Stimulated activated CD8-positive, alpha-beta memory T cell treated with anti-CD3 and anti-CD28 coated beads, Interleukin-15, amount 100 ng/mL, for 48 hours (primary cell): ENCODE measurements at places on chromosomes 7 and 10.

GRCh38 chr7:7979558-7979957, 11.0 kb downstream of the GLCCI1 start:
- DNase-seq, result no peak

GRCh38 chr10:116112232-116113231, 160.5 kb downstream of the GFRA1 start:
- DNase-seq, result no peak

DNA sequence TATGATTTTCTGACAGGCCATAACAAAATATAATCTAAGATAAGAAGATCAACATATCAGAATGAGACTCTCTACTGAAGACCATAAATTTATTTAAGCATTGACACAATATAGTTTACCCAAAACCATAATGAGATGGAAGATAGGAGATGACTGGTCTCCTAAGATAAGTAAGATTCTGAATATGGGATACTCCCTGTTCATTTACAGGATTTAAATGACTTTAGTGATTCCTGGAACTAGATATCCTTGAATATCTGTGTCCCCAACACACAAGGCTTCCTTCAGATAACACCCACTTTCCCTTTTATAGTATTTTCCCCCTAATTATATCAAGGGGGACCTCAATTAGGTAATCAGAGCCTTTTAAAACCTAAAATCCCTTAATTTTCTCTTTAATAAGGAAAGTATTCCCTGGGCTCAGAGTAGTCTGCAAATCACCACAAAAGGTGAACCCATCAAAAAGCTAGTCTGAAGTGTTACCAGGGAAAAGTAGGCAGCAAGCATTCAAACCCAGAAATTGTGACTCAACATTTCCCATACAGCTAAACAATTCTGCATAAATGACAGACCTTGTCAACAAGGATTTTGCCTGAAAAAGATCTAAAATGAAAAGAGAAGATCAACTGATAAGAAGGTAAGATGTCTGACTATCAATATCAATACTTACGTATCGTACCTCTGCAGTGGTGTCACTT, 99.9 kb downstream of the CNOT4 start:
- no peak for DNase-seq

DNA sequence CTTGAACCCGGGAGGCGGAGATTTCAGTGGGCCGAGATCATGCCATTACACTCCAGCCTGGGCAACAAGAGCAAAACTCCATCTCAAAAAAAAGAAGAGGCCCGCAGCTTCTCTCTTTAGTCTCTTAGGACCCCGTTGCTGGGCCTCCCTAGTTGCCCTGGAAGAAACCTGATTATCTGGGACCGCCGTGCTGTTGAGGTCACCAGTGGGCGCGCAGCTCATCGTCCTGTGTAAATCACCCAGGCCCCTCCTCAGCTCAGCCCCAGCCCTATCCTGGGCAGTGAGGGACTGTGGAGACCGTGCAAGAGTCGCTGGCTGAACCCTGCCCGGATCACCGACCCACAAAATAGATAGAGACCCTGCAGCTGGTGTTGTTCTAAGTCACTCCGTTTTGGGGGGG, 85.0 kb downstream of the UNCX start:
- no peak for DNase-seq
